ENCODE measurements at places on chromosomes 11 and 22.

DNA sequence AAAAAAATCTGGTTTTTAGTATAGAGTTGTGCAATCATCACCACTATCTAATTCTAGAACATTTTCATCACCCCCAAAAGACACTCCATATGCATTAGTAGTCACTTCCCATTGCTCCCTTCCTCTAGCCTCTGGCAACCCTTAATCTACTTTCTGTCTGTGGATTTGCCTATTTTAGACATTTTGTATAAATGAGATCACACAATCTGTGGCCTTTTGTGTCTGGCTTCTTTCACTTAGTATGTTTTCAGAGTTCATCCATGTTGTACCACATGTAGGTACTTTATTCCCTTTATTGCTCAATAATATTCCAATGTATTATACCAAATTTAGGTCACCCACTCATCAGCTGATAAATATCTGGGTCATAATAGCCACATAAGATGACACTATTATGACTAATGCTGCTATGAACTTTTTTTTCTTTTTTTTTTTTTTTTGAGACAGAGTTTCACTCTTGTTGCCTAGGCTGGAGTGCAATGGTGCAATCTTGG, 67.5 kb upstream of the SCUBE2 start:
- DNase-seq: no peak

DNA sequence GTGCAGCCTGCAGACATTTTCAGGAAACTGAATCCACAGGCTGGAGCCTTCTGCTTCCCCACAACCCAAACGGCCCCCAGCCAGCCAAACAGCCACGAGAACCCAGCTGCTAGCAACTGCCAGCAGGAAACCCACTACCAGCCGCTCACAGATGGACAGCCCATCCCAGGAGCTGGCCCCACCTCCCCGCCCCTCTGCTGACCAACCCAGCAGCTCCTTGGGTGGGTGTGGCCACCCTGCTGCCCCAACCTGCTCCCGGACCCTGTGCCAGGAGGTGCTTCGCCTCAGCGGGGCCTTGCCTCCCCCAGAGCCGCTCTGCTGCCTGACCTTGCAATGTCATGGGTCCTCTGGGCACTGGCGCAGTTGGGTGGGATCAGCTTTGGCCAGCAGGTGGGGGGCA, 8.2 kb upstream of the CCDC188 start:
- no peak for DNase-seq

GRCh38 chr11:68212421-68213134, 518 bp downstream of the KMT5B start:
- no peak for DNase-seq

GRCh38 chr11:5252192-5252918, 2.2 kb downstream of the HBG2 start:
- DNase-seq: no peak

DNA sequence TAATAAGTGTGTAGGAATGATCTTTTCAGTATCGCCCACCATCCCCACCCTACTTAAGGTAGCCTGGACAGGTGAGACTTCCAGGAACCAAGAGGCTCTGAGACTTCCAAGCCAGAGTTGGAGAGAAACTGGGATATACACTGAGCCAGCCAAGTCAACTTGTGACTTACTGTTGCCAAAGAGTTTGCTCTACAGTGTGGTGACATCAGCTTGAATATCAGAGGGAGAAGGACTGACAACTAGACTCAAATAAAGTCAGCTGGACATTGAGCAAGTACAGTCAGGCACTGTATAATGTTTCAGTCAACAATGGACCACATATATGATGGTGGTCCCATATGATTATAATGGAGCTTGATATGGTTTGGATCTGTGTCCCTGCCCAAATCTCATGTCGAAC, 1.2 kb upstream of the MMP10 start:
- no peak for DNase-seq

Data from cerebellar nuclear complex (tissue), 1 donor.